Left lung (tissue), 14 donors: ENCODE measurements at places on chromosomes 2 and 18.

DNA sequence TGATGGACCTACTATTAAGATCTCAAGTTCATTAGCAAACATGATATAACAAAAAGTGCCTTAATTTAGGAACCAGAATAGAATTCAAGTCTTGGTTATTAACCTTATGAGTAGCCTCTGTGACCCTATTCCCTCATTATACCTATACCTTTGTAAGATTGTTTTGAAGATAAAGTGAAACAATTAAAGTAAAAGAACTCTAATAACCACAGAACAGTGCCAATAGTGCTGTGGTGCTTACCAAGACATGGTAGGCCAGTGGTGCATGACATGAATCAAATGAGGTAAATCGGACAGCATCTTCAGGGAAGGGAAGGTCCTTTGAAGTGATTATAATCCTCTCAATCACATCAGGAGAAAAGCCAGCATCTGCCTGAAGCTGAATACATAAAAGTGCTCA lies 36.4 kb downstream of the METTL4 start:
- DNase-seq, result no peak

GRCh38 chr2:44793322-44793870 lies 148.1 kb upstream of the SIX3 start:
- DNase-seq, result no peak

DNA sequence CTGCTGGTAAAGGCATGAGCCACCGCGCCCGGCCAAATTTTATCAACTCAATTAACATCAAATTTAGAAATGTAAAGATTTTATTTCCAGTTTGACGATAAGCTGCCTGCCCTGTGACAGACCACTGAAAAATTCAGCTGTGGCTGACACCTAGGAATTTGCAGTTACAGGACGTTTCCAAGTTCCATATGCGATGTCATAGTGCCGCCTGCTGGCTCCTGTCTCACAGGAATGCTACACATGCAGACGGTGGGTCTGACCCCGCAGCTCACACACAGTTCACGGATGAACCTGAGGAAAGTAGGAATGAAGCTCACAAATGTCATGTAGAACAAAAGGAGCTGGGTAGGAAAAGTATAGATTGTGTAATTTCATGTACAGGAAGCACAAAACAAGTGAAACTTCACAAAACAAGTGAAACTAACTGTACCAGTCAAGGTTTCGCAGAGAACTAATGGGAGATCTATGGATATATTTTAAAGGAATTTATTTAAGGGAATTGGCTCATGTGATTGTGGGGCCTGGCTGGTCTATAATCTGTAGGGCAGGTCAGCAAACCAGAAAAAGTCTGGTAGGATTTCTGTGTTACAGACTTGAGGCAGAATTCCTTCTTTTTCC lies 13.2 kb upstream of the SEH1L start:
- peak; percentile 88 for DNase-seq

DNA sequence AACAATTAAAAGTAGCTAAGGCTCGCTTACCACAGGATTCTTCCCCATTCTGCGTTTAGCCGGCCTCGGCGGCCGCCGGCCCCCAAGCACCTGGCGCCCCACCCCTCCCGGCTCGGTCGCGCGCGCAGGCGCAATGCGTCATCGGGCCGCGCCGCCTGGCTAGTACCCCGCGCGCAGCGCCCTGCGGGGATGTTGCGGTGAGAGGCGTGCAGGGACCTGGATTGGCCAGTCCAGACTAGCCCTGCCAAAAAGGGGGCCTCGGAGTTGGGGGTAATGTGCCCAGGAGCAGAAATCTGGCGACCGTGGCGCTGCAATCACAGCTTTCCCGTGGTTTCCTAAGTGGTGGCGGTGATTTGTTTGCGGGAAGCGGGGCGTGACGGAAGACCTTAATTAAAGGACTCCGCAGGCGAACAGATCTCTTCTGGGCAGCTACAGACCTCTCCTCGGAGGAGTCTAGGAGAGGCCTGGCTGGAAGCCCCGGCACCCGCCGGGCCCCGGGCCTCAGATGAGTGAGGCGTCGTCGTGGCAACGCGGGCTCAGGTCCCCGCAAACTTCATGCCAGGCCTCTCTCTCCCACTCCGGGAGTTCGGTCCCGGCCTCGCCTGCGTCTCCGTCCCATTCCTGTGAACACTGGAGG lies 606 bp downstream of the TMEM237 start:
- peak; percentile 95 for DNase-seq

- no peak for DNase-seq
Observed at GRCh38 chr18:49162226-49162864, 211.6 kb upstream of the SMAD7 start.

- DNase-seq, result no peak
Observed at GRCh38 chr2:207567671-207568070, 37.9 kb downstream of the CREB1 start.

DNA sequence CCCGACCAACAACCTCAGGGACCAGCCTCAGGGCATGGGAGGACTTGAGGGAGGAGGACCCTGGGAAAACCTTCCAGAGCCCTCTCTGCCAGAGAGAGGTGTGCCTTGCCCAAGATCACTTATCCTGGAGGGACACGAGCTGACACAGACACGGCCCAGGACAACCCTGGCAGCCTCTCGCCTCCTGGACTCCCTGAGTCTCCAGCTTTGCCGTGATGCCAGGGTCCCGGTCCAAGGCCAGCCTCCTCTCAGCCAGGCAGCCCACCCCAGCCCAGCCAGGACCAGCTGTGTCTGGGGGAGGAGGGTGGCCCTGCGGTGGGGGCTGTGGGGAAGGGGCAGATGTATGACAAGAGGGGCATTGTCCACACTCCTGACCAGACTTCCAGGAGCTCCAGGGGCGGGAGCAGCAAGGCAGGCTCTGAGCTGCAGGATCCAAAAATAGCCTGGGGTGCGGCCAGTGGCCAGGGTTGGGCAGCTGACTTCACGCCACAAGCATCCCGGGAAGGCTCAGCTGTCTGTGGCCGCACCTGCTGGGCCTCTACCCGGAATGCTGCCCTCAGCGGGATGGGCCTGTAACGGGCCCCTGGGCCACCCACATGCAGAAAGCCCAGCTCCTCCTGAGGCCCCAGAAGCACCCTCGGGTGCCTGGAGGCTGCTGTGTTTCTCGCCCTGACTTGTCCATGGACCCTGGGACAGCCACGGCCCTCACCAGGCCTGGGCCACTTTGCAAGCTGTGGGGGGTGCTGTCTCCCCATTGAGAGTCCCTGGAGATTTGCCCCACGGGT lies 65.5 kb upstream of the GPC1 start:
- no peak for DNase-seq
